Neural crest cell (in vitro differentiated cells): ENCODE measurements at places on chromosomes 5 and 9.

- DNase-seq, result no peak
Observed at GRCh38 chr5:153147891-153148623, 342.4 kb upstream of the GRIA1 start.

DNA sequence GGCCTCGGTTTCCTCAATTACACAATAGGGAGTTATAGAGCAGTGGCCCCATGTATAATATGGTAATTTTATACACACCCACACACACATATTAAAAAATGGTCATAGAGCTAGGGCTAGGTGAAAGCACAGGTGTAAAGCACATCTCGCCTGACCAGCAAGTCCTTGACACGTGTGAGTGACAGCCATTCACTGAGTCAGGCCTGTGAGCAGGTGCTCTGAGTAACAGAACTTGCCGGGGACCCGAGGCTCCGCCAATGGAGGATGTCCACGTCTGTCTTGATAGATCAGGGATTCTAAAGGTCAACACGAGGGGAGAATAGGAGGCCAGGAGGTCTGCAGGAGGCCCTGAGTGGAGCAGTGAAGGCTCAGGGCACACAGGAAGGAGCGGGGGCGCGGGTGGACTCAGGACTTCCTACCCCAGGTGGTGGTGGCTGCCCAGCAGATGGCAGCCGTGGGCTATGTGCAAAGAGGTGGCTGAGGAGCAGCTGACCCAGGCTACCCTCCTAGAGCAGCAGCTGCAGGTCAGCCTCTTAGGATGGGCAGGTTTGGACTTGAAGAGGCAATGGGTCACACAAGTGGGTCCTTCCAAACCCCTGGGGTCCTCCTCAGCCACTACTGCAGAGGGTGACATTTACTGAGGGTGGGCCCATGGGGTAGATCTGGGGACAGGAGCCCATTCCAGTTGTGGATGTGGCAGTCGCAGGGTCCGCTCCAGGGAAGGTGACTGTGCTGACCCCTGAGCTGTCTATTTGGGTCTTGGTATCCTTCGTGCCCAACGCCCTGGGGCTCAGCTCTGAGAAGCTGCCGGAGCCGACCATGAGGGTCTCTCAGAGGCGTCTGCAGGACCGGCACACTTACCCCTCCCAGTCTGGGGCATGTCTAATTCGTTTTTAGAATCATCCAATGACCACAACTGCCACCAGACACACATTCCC is 45.9 kb downstream of the PRRT1B start:
- DNase-seq, result peak; percentile 57

DNA sequence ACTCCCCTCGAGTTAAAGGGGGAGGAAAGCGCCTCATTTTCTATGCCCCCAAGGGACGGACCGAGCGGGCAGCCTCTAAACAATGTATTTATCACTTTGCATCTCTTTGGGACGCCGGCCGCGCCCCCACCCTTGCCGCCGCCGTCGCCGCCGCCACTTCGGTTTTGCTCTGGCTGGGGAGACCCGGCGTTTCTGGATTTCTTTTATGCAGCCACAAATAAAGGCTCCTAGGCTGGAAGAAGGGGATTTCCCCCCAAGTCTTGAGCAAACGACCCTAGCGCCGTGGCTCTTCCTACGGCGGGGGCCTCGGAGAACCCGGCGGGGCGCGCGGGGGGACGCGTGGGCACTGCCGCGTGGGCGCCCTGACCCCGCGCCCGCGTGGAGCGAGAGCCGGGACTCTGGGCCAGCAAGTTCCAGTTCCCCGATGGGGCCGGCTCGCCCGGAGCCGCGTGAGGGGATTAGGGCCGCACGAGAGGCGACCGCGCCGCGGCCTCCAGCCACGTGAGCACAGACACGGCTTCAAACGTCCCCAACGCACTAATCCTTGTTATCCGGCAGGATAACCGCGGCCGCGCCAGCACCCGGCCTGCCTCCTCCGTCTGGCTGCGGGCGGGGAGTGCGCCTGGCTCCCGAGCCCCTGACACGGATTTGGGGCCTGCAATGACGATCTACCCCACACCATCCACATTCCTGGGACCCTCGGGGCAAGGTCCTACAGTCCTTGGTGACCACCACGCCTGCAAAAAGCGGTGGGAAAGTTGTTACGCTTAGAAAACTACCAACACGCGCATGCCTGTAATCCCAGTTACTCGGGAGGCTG is 7.9 kb upstream of the NEUROG1 start:
- DNase-seq, result no peak

GRCh38 chr9:136882109-136882946 is 4.0 kb upstream of the TRAF2 start:
- DNase-seq, result no peak

DNA sequence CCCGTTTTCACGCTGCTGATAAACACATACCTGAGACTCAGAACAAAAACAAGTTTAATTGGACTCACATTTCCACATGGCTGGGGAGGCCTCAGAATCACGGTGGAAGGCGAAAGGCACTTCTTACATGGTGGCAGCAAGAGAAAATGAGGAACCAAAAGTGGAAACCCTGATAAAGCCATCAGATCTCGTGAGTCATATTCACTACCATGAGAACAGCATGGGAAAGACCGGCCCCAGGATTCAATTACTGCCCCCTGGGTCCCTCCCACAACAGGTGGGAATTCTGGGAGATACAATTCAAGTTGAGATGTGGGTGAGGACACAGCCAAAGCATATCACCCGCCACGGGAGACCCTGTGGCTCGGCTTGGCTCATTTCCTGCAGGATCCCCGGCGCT is 20.2 kb downstream of the EXD3 start:
- DNase-seq, result no peak

DNA sequence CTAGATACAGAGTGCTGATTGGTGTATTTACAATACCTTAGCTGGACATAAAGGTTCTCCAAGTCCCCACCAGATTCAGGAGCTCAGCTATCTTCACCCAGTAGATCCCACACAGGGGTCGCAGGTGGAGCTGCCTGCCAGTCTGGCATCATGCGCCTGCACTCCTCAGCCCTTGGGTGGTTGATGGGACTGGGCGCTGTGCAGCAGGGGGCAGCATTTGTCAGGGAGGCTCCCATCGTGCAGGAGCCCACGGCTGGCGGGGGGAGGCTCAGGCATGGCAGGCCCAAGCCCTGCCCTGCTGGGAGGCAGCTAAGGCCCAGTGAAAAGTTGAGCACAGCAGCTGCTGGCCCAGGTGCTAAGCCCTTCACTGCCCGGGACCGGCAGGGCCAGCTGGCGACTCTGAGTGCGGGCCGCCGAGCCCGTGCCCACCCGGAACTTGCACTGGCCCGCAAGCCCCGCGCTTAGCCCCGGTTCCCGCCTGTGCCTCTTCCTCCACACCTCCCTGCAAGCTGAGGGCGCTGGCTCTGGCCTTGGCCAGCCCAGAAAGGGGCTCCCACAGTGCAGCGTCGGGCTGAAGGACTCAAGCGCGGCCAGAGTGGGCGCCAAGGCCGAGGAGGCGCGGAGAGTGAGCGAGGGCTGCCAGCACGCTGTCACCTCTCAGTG is 314.1 kb upstream of the ATP10B start:
- DNase-seq, result no peak

- no peak for DNase-seq
Observed at GRCh38 chr9:27427272-27427643, 96.8 kb upstream of the IFNK start.

GRCh38 chr5:119275601-119276173 is 80.1 kb upstream of the TNFAIP8 start:
- no peak for DNase-seq

GRCh38 chr5:142810743-142811290 is 40.6 kb downstream of the ARHGAP26 start:
- no peak for DNase-seq

- no peak for DNase-seq
Observed at GRCh38 chr5:77102549-77102948, 15.5 kb upstream of the ZBED3 start.

GRCh38 chr5:107470295-107470582 is 200.5 kb downstream of the EFNA5 start:
- no peak for DNase-seq

DNA sequence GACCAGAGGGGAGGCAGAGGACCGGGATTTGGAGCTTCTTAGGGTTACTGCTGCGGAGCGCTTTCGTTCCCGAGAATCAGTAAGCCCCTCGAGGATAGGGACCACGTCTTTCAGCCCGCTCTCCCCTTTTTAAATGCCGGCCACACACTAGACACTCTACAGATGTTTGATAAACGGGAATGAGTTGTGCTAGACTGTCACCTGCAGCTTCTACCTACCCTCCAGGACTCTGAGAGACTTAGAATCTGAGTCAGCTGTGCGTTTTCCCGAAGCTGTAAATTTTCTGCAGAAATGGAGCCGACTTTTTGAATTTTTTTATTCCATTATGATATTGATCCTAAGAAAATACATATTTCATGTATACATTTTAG is 670 bp downstream of the CCDC171 start:
- DNase-seq, result no peak

GRCh38 chr9:31808766-31809165 is 575.7 kb upstream of the ACO1 start:
- DNase-seq, result no peak

- no peak for DNase-seq
Observed at GRCh38 chr9:120324996-120325642, 254.8 kb downstream of the CDK5RAP2 start.

DNA sequence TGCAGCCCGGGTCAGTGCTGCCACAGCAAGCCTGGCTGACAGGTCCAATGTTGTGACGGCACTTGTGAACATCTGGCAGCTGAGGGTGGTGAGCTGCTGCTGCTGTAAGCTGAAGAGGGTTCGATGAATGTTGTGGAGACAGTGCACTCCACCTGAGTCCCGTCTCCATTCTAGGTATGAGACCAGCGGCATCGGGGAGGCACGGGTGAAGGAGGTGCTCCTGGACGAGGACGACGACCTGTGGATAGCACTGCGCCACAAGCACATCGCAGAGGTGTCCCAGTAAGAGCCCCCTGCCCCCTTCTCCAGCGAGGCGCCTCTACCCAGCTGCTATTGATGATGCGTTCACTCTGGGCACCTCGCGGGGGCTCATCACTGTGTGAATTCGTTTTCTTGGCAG is 38.9 kb upstream of the CFAP157 start:
- DNase-seq, result no peak

- no peak for DNase-seq
Observed at GRCh38 chr9:118882684-118883083, 486.6 kb downstream of the BRINP1 start.

DNA sequence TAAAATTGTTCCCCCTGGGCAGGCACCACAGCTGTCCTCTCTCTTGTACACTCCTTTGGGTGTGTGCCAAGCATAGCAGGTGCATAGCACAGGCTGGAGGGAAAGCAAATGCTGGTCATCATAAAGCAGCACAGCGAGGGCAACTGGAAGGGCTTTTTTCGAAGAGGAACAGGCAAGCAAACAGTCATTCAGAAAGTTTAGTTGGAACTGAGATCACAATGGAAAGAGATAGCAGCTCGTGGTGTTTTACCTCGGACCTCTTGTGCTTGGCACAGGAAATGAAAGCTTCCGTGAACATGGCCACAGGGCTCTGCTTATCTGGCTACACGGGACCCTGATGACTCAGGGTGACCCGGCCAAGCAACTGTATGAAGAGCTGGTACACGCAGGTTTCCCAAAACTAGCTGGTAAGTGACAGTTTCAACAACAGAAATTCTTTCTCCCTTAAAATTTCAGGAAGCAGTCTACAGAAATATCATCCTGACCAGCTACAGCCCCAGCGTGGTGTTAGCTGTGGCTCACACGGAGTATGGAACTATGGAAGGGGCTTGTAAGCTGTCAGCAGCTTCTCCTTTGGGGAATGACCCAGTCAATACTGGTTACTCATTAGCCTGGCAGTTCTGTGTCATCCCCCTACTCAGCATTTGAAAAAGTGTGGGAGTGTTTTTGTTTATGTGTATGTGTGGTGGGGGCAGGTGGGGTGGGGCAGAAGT is 48.1 kb downstream of the POC5 start:
- no peak for DNase-seq

- DNase-seq, result no peak
Observed at GRCh38 chr9:3762076-3762475, 236.3 kb upstream of the RFX3 start.

GRCh38 chr5:15510831-15511230 is 10.9 kb downstream of the FBXL7 start:
- no peak for DNase-seq

DNA sequence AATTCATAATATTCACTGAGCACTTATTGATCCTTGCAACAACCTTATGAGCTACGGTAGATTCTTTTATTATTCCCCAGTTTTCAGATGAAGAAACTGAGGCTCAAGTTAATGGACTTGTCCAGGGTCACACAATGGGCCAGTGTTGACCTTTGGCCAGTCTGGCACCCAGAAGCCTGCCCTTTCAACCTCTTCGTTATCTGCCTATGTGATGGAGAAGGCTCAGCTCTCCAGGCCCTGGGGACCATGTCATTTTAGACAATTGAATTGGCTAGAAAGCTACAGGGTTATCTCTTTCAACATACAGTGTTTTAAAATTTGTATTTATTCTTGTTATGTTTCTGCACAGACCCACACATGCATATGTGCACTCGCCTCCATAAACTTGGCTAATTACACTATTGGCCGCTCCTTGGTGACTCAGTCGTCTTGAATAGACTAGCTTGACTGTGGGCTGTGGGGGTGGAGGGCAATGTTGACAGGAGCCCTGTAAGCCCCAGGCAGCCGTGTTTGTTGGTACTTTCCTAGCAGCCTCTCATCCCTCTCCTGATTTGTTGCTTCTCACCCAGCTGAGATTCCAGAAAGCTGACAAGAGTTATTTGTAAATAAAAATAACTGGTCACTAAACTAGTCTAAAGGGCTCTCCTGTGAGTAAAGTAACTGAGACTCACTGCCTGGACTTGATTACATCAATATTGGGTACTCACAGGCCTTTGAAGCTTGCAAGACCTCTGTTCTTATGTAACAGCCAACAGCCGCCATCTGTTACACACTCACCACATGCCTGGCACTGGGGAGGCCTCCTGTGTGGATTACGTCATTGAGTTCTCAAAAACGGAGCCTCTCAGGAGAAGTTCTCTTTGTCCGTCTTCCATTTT is 8.5 kb upstream of the ANGPTL2 start:
- DNase-seq, result no peak

DNA sequence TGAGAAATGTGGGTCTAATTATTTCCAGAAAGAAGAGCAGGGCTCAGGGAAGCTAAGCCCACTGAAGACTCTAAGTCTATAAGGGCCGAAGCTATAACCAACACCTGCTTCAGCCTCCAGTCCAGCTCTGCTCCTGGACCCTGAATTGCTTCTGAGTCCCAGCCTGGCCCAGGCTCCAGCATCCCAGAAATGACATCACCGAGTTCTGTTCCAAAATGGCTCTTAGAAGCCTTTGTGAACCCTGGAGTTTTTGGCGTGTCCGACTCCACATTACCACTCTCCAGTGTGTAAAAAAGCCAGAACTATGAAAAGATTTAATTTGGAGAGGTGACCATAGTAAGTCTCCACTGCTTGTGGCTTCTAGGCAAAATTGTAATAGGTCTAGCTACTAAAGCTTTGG is 289.9 kb downstream of the SLIT3 start:
- no peak for DNase-seq

GRCh38 chr5:150246835-150247234 is 42.7 kb downstream of the CAMK2A start:
- DNase-seq, result no peak

GRCh38 chr9:122179690-122180074 is 20.0 kb downstream of the MORN5 start:
- no peak for DNase-seq
